Non-pigmented ciliary epithelial cell (primary cell): ENCODE measurements at places on chromosomes 6 and 20.

GRCh38 chr6:138722425-138723371 is 50.9 kb upstream of the CCDC28A start:
- peak; percentile 37 for DNase-seq

GRCh38 chr6:56388415-56388755 is 141.0 kb upstream of the COL21A1 start:
- DNase-seq, result no peak

DNA sequence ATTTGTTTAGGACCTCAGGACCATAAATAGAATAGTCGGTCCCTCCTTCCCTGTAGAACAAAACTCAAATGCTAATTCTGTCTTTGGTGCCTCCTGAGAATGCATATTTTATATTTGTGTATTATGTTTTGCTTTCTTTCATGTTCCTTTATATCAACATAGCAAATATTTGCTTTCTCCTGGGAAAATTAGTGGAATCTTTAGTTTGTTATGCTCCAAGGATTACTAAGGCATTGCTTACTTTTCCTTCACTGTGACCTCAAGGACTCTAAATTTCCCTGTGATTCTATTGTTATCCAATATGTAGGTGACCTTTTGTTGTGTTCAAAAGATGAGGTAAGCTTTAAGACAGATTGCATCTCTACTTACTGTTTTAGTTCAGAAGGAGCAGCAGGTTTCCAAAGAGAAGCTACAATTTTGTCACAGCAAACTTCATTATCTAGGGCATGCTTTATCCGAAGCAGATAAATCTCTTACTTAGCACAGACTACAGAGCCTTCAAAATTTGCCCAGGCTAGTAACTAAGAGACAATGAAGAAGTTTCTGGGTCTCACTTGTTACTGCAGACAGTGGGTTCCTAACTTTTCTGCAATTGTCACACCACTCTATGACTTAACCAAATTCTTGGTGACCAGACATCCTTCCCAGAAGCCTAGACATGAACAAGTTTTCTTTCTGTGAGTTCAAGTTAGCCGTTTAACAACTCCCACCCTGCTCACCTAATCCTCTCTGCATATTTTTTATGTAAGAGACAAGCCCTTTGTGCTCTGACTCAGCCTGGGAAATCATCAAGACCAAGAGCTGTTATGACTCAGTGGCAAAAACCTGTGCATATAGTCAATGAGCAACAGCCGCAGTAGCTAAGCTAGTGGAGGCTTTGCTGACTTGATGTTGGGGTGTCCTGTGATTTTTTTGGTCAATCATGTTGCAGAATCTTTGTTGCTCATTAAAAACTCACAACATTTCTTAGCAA is 378.8 kb downstream of the QKI start:
- DNase-seq, result peak; percentile 41

- no peak for DNase-seq
Observed at GRCh38 chr6:68082086-68082485, 553.0 kb upstream of the ADGRB3 start.

- no peak for DNase-seq
Observed at GRCh38 chr6:105882828-105883227, 203.3 kb upstream of the PRDM1 start.

- DNase-seq, result no peak
Observed at GRCh38 chr6:25411316-25411950, 132.3 kb downstream of the CARMIL1 start.

DNA sequence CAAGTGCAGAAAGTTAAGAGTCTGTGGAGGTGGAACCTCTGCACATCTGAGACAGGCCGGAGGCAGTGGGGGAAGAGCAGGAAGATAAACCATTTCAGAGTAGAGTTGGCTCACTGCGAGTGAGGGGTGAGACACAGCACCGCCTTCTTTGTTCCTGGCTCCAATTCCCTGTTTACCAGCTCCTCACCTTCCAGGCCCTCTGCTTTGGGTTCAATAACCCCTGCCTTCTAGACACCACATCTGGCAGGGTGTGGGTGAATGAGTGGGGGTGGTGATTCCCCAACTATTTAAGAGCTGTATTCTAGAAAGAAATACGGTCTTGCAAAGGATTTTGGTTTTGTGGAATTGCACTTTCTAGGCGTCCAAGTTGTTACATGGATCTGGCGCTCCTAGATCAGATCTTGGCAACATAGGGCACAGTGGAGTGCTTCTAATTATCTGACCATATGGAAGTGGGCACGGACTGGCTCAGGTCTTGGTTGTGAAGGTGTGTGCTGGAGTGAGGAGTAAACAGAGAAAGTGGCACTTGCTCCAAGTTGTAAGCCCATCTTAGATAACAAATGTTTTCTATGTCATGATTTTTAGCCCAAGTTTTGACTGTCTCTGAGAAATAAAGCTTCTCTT is 141.6 kb upstream of the NRN1 start:
- DNase-seq, result no peak
